Caco-2 (cell line): ENCODE measurements at places on chromosomes 6 and 20. TPM values are rescaled to one million over a fixed set of nuclear protein-coding genes. Genes with fewer than 3 reads are reported as not detected.

- no peaks in the 10 kb centered on the region for H3K36me3 ChIP-seq
- H3K4me3 ChIP-seq = no peak overlapping the region
- no peaks in the 10 kb centered on the region for H3K27me3 ChIP-seq
- no peak for DNase-seq
Observed at GRCh38 chr6:98924647-98925046, 23.1 kb downstream of the FBXL4 start.

GRCh38 chr6:98880486-98880885 is 46.1 kb downstream of the POU3F2 start:
- no peak for DNase-seq
- no peak overlapping the region for H3K4me3 ChIP-seq
- no peaks in the 10 kb centered on the region for H3K4me1 ChIP-seq
- no peak overlapping the region for H3K27ac ChIP-seq

GRCh38 chr6:52423448-52423847 is 3.3 kb downstream of the EFHC1 start:
- H3K36me3 ChIP-seq = no peaks in the 10 kb centered on the region
- DNase-seq = no peak
- no peak overlapping the region for H3K27ac ChIP-seq
- H3K4me1 ChIP-seq = peaks cover 15% of the 10 kb centered on the region

Gene FYN
- 7.2 and 7.6 TPM in 2 replicates for total RNA-seq

DNA sequence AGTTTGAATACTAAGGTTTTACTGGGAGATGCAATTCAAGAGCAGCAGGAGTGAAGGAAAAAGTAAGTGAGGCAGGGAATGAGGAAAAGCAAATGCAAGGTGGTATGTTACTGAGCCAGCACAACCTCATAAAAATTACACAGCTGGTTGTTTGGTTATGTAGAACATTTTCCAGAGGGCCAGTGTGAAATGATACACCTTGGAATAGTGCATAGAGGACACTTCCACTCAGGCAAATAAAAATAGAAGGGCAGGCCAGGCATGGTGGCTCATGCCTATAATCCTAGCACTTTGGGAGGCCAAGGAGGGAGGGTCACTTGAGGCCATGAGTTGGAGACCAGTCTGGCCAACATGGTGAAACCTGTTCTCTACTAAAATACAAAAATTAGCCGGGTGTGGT is 43.4 kb upstream of the POPDC3 start:
- no peak overlapping the region for H3K4me3 ChIP-seq
- DNase-seq = no peak
- no peak overlapping the region for H3K27ac ChIP-seq
- H3K36me3 ChIP-seq = no peaks in the 10 kb centered on the region
- no peaks in the 10 kb centered on the region; the same call in 1 of the 2 replicates for H3K27me3 ChIP-seq
- H3K4me1 ChIP-seq = no peaks in the 10 kb centered on the region

GRCh38 chr6:154138793-154139192 is 99.8 kb downstream of the OPRM1 start:
- no peak overlapping the region for H3K27ac ChIP-seq
- no peaks in the 10 kb centered on the region for H3K4me1 ChIP-seq

Gene ZNF512B
- 40.0 and 47.9 TPM in 2 replicates for total RNA-seq

DNA sequence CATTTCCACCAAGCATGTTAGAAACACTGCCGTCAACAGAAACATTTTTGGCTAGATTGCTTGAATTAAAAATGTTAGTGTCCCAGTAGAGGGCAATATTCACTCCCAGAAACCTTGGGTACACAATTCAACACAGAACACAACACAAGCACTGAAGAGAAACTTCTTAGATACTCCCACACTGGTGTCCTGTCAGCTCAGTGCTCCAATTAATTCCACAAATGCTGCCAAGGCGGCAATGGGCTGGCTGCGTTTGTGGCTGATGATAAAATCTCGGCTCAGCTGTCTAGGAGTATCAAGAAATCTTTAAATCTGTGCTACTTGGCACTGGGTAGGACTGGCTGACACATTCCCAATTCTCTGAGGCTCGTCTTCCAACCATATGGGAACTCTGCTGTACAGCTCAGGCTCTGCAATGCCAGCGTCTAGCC is 39.3 kb downstream of the BEND3 start:
- no peak for DNase-seq
- H3K27me3 ChIP-seq = no peaks in the 10 kb centered on the region
- H3K27ac ChIP-seq = no peak overlapping the region
- H3K36me3 ChIP-seq = no peaks in the 10 kb centered on the region

Gene CLDN20
- total RNA-seq = not detected in 2 replicates

Gene RSPO4
- total RNA-seq = 0.26 and 0.41 TPM in 2 replicates

GRCh38 chr6:52063584-52064344 is 23.6 kb downstream of the PKHD1 start:
- peak; percentile 63 for DNase-seq
- 0 out of 2 replicates have a peak, but pooled peaks cover 4% of the 10 kb centered on the region for H3K4me1 ChIP-seq
- no peaks in the 10 kb centered on the region for H3K27me3 ChIP-seq
- peak overlapping the region; percentile 59 for H3K27ac ChIP-seq

- H3K4me3 ChIP-seq = no peak overlapping the region
- no peaks in the 10 kb centered on the region for H3K36me3 ChIP-seq
- peak; percentile 33 for DNase-seq
Observed at GRCh38 chr6:104995989-104996617, 39.2 kb downstream of the LIN28B start.

Gene CEBPB
- 160 and 183 TPM in 2 replicates for total RNA-seq

- H3K27me3 ChIP-seq = no peaks in the 10 kb centered on the region
- no peaks in the 10 kb centered on the region for H3K4me1 ChIP-seq
- no peak for DNase-seq
Observed at GRCh38 chr6:146770965-146771735, 172.4 kb downstream of the ADGB start.

DNA sequence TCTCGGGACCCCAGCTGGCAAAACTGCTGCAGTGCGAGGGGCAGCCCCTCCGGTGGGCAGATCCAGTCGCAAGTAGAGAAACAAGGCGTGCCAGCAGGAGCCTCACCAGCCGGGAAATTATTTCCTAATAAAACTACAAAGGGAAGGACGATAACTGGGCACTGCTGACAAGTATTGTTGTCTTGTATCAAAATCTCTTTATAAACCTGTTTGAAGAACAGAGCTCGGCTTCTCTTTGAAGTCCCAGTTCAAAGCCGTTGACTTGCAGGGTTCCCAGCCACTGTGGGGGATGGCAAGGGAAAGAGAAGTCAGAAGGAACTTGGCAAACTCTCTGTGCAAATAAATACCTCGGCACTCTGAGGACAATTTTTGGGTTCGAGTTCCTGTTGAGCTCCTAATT is 504.5 kb downstream of the CD83 start:
- DNase-seq = peak; percentile 55
- peak overlapping the region; percentile 51 for H3K27ac ChIP-seq

Gene TRMT6
- 30.0 and 35.5 TPM in 2 replicates for total RNA-seq

GRCh38 chr6:20340068-20340848 is 61.4 kb upstream of the E2F3 start:
- DNase-seq = no peak
- H3K4me3 ChIP-seq = no peak overlapping the region
- H3K27ac ChIP-seq = no peak overlapping the region
- no peaks in the 10 kb centered on the region for H3K36me3 ChIP-seq

Gene ZFP57
- not detected in 2 replicates for total RNA-seq

- H3K4me1 ChIP-seq = no peaks in the 10 kb centered on the region
- DNase-seq = no peak
- no peak overlapping the region for H3K27ac ChIP-seq
- no peaks in the 10 kb centered on the region for H3K36me3 ChIP-seq
Observed at GRCh38 chr20:36359668-36360406, 53.7 kb downstream of the DLGAP4 start.

GRCh38 chr6:89353702-89354392 is 1.3 kb upstream of the UBE2J1 start:
- H3K36me3 ChIP-seq = no peaks in the 10 kb centered on the region
- H3K4me3 ChIP-seq = no peak overlapping the region
- no peaks in the 10 kb centered on the region for H3K27me3 ChIP-seq
- H3K4me1 ChIP-seq = peaks cover 14% of the 10 kb centered on the region
- DNase-seq = no peak

- no peaks in the 10 kb centered on the region for H3K4me1 ChIP-seq
- H3K36me3 ChIP-seq = no peaks in the 10 kb centered on the region; the same call in 1 of the 2 replicates
- no peak overlapping the region for H3K4me3 ChIP-seq
- DNase-seq = no peak
- no peak overlapping the region for H3K27ac ChIP-seq
Observed at GRCh38 chr6:24430086-24430485, 27.4 kb downstream of the MRS2 start.

- peak overlapping the region; percentile 93 for H3K27ac ChIP-seq
- DNase-seq = no peak
- no peaks in the 10 kb centered on the region for H3K36me3 ChIP-seq
- H3K27me3 ChIP-seq = no peaks in the 10 kb centered on the region
- H3K4me3 ChIP-seq = peak overlapping the region; percentile 31
- H3K4me1 ChIP-seq = peaks cover 94% of the 10 kb centered on the region
Observed at GRCh38 chr6:43805699-43806042, 35.7 kb downstream of the VEGFA start.

Gene CFAP61
- not detected in 2 replicates for total RNA-seq

Gene C6orf58
- total RNA-seq = not detected in 2 replicates

GRCh38 chr6:31081872-31082271 is 30.5 kb downstream of the C6orf15 start:
- no peaks in the 10 kb centered on the region for H3K36me3 ChIP-seq
- no peak for DNase-seq

Gene RHAG
- total RNA-seq = not detected in 2 replicates

GRCh38 chr20:34082232-34082887 is 29.7 kb downstream of the EIF2S2 start:
- H3K4me3 ChIP-seq = no peak overlapping the region
- no peak for DNase-seq

DNA sequence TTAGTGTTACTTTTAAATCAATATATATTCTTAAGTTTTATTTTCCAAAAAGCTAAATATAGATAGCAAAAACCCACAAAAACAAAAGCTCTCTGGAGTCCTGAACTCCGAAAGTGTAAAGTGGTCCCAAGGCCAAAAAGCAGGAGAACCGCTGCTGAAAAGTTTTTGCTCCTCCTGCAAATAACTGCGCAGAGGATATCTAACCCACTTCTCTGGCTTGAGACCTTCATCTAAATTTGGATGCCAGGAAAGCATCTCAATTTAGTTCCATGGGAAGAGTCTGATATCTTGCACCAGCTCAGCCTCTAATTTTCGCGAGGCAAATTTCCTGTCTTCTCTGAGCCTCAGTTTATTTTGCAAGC is 523 bp downstream of the MRPS10 start:
- no peaks in the 10 kb centered on the region for H3K36me3 ChIP-seq
- H3K27ac ChIP-seq = peak overlapping the region; percentile 99
- H3K4me3 ChIP-seq = peak overlapping the region; percentile 87
- DNase-seq = no peak
- no peaks in the 10 kb centered on the region for H3K27me3 ChIP-seq

- no peak overlapping the region for H3K27ac ChIP-seq
- 0 out of 2 replicates have a peak, but pooled peaks cover 3% of the 10 kb centered on the region for H3K4me1 ChIP-seq
- no peaks in the 10 kb centered on the region; the same call in 1 of the 2 replicates for H3K27me3 ChIP-seq
- no peak overlapping the region for H3K4me3 ChIP-seq
Observed at GRCh38 chr6:158663625-158664165, 13.8 kb downstream of the SYTL3 start.

DNA sequence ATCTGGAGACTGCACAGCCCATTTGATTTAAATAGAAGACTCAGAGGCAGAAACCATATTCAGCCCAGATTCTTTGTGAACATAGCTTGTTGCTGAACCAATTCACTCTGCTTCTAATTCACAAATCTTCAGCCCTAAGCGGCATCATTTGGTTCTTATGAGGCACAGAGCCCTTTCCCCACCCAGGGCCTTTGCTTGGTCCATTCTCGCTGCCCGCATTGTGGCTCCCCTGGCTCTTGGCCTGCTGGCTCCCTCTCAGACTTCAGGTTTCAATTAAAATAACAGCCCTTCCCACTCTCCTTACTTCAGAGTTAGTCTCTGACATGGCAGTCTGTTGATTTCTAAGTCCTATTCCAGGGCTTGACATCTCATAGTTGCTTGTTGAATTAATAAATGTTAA is 9.4 kb upstream of the TMEM14A start:
- no peak for DNase-seq
- no peaks in the 10 kb centered on the region; the same call in 1 of the 2 replicates for H3K36me3 ChIP-seq
- no peak overlapping the region for H3K4me3 ChIP-seq
- H3K27ac ChIP-seq = no peak overlapping the region
- no peaks in the 10 kb centered on the region for H3K27me3 ChIP-seq

DNA sequence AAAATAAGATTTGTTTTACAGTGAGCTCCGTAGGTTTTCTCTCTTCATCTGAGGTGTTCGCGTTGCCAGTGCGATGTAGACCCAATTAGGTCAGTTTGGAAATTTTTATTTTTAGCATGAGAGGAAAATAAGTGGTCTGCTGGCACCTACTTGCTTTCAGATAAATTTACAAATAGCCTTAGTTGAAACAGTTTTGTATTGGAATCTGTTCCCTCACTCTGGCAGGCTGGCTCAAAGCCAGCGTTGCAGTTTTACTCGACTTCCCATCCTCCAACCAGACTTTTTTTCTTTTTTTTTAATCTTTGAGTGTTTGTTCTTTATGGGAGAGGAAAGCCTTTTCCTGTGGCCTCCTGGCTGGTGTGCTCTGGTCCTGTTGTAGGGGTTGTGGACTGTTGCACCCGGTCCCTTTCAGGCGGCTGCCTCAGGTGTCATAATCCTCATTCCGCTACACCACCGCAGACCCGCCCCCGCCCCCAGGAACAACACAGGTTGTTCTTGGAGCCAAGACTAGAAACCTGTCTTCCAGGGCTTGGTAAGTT is 46.7 kb downstream of the TIAM2 start:
- no peak overlapping the region for H3K27ac ChIP-seq
- no peaks in the 10 kb centered on the region for H3K27me3 ChIP-seq
- no peaks in the 10 kb centered on the region for H3K36me3 ChIP-seq
- DNase-seq = no peak
- H3K4me3 ChIP-seq = no peak overlapping the region

DNA sequence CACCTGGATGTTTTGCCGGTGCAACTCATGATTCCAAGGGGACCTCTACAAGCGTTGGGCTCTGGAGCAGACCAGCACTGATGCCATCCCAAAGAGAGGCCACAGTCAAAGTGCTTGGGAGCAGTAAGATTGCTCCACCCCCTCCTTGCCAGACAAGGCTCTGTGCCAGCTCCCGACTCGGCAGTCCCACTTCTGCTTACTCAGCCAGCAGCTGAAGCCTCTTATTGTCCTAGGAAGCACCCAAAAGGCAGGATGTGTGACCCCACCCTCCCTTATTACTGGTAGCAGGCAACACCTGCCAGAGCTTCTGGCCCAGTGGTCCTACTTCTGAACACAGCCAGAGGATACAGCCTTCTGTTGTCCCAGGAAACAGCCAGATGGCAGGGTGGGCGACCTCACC is 614.2 kb downstream of the TENT5A start:
- H3K27me3 ChIP-seq = no peaks in the 10 kb centered on the region
- H3K4me3 ChIP-seq = no peak overlapping the region
- no peaks in the 10 kb centered on the region for H3K4me1 ChIP-seq
- no peak for DNase-seq

Gene SRSF12
- 0.49 and 0.79 TPM in 2 replicates for total RNA-seq

- no peak overlapping the region for H3K4me3 ChIP-seq
- H3K27ac ChIP-seq = no peak overlapping the region
- no peaks in the 10 kb centered on the region for H3K27me3 ChIP-seq
- DNase-seq = no peak
Observed at GRCh38 chr6:46521464-46521971, 30.3 kb upstream of the RCAN2 start.

- H3K27ac ChIP-seq = no peak overlapping the region
- no peaks in the 10 kb centered on the region for H3K36me3 ChIP-seq
- no peak overlapping the region for H3K4me3 ChIP-seq
- DNase-seq = no peak
- H3K27me3 ChIP-seq = no peaks in the 10 kb centered on the region
Observed at GRCh38 chr20:43961541-43962471, 47.2 kb downstream of the TOX2 start.

GRCh38 chr20:62211769-62212288 is 8.2 kb downstream of the HRH3 start:
- no peaks in the 10 kb centered on the region for H3K4me1 ChIP-seq
- H3K4me3 ChIP-seq = no peak overlapping the region
- H3K27ac ChIP-seq = no peak overlapping the region
- peaks cover 4% of the 10 kb centered on the region; the same call in 1 of the 2 replicates for H3K27me3 ChIP-seq
